Mesothelial cell of epicardium (in vitro differentiated cells): ENCODE measurements at places on chromosomes 4 and X. TPM values are rescaled to one million over a fixed set of nuclear protein-coding genes. Genes with fewer than 3 reads are reported as not detected.

LIAS gene
- total RNA-seq: 15.8 to 19.1 TPM (median 16.3 TPM) in 3 replicates

SPANXN4 gene
- total RNA-seq: not detected in 3 replicates

FABP2 gene
- total RNA-seq: not detected in 3 replicates

GLRB gene
- 14.9 to 15.7 TPM (median 15.6 TPM) in 3 replicates for total RNA-seq

GPR82 gene
- not detected in 3 replicates for total RNA-seq

KLHL13 gene
- 5.6 to 7.2 TPM (median 5.6 TPM) in 3 replicates for total RNA-seq

GNRHR gene
- not detected in 3 replicates for total RNA-seq

LUZP4 gene
- total RNA-seq: not detected in 3 replicates

SLITRK4 gene
- 1.5 to 2.1 TPM (median 1.6 TPM) in 3 replicates for total RNA-seq

DNA sequence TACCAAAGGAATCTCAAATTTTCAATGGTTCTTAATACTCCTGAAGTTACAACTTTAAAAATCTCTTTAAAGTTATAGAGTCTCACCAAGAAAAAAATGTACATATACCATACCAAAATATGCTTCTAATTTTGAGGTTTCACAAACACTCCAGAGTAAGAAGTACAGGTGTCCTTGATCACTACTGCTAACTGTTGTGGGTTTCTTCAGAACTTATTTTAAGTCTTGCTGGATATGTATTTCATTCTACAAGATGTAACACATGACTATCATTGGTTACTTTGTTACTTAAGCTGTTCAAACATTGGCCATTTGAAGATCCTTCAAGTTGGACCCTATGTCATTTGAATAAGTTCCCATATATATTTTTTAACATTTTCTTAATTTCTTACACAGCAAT is 808.0 kb downstream of the PCDH19 start:
- DNase-seq: no peak

GRCh38 chr4:170079981-170080380 is 9.8 kb downstream of the AADAT start:
- no peak for DNase-seq

DNA sequence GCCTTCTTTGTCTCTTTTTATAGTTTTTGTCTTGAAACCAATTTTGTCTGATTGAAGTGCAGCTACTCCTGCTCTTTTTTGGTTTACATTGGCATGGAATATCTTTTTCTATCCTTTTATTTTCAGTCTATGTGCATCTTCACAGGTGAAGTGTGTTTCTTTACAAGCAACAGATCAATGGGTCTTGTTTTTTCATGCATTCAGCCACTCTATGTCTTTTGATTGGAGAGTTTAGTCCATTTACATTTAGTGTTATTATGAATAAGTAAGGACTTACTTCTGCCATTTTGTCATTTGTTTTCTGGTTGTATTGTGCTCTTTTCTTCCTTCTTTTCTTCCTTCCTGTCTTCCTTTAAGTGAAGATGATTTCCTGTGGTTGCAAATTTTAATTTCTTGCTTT is 224.4 kb downstream of the SLC39A8 start:
- no peak for DNase-seq

DNA sequence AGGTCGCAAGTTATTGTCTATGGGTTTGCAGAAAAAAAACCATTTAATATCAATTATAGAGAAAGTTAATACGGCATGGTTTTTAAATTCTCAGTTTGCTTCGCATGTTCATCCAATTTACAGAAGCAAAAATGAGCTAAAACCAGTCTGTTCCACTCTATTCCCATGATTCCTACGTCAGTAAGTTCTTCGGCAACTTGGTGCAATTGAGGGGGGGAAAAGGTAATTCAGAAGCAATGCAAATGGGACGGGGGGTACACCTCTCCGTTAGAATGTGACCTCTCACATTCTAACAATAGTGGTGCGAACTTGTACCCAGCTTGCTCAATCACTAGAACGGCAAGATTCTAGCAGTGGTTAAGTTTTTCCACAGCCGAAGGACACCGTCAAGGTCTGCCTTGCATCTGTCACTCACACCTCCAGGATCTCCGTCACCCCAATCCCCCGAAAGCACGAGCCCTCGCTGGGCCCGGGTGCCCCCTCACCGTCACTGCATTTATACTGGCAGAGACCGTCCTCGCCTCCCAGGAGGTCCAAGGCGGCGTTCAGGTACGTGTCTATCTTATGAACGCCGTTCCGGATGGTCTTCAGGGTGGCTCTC is 653 bp downstream of the PLA2G12A start:
- no peak for DNase-seq

- no peak for DNase-seq
Observed at GRCh38 chr4:121411151-121411744, 30.4 kb upstream of the QRFPR start.

DNA sequence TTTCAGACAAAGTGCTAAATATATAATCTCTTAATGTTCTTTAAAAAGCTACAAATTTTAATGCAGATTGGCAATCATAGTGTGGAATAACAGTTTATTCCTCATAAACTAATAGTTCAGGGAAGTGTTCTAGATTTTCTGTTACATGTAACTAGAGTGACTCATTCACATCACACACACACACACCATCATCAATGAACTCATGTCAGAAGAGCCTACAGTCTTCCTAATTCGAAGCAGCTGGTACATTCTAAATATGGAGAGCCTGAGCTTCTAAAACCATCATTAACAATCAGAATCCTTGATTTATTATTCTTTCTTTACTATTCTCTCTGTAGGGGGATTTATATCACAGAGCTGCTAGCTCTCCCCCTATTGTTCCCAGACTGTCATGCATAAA is 49.6 kb downstream of the DKK2 start:
- no peak for DNase-seq

GRCh38 chr4:124279741-124280140 is 432.8 kb downstream of the ANKRD50 start:
- DNase-seq: no peak
